ENCODE measurements at places on chromosomes 3 and 15.
A peak's percentile ranks its signal among the peaks of the same experiment; 100 is the strongest.

- DNase-seq: no peak
Measured at GRCh38 chr3:125437631-125438435, 62.7 kb upstream of the ZNF148 start.

DNA sequence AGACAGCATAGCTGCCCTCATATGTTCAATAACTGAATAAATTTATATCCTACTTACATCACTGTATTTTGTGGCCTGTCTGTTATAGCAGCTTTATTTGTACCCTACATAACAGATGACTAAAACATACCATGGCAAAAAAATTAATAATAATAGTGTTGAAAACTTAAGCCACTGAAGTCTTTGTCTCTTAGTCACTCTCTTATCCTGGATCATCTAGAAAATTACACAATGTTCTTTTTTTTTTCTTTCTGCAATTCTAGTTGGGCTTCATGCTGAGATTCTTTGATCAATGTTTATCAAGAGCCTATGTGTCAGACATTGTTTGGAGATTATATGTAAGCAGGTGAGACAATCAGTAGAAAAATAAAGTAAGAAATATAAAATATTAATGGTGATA is 519.3 kb upstream of the ARPP21 start:
- no peak for DNase-seq

DNA sequence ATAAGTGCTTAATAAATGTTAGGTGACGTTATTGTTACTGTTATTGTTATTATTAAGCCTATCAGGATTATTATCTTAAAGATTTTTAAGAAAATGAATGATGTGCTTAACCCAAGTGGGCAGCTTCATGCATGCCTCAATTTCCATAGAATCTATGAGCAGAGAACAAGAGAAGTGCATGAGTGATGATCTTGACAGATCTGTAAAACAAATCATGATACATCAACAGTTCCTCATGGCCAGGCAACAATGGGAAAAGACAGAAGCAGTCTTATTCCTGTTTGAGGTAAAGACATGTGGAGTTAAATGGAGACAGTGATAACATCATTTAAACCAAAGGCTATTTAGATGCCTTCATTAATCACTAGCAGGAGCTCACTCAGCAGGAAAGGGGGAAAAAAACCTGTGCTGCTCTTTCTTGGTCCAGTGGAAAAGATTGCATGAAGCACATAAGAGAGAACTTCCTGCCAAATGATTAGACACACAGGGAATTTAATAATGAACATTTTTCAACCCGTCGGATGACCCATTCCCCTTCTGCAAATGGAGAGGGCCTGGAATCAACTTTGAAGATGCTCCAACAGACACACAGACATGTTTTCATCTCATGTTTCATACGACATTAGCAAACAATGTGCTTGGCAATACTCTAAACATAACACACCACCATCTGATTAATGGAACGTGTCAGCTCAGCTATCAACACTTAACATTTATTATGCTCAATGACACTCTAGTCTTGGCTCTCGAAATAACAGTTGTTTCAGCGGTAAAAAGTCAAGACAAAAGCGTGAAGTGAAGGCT is 212.2 kb upstream of the LRRN1 start:
- no peak for DNase-seq

- peak; percentile 34 for DNase-seq
Measured at GRCh38 chr15:89912674-89913396, at the start of gene ARPIN. Gene ARPIN, minus strand, starts transcription at chr15:89912952. Its CDS starts 117 bp downstream, at chr15:89912835.

GRCh38 chr3:88418219-88418618 is 268.5 kb downstream of the C3orf38 start:
- no peak for DNase-seq

DNA sequence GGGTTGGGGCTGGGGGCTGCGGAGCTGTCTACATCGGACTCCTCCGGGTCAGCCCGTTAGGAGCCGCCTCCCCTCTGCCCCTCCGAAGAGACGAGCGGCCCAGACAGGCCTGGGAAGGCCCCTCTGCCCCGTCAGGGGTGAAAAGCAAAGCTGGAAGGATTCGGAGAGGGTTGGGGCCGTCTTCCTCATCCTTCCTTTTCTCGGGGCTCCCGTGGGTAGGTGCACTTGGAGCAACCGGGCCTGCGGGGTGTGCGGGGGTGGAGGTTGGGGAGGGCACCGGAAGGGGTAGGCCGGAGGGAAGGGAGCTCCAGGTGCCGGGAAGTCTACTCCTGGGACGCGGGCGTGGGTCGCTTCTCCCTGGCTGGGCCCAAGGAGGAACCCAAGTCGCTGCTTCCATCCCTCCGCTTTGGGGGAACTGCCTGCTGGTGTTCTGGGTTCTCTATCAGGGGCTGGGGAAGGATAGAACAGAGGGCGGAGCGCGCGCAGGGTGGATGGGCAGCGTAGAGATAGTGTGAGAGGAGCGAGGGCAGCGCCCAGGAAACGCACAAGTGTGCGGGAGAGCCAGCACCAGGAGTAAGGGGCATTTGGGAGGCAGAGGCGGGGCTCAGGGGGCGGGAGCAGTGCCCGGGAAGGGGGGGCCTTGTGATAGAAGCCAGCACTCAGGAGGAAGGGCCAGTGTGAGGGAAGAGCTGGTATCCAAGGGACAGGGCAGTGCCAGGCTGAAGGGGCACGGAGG is 590 bp downstream of the POLR2H start:
- DNase-seq: peak; percentile 77

DNA sequence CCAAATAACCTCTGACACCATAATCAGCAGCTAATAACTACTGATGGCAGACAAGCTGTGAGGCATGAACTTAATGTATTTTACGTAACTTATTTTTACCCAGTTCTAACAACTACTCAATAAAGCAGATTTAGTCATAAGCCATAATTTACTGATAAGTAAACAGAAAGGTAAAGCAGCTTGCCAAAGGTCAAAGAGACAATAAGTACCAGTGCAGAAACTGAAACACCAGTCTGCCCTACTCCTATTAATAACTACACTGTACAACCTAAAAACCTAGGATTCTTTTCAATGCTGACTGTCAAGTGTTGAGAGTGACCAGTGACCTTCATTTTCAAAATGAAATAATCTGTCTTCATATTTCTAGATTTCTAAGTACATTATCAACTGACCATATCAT is 152.2 kb downstream of the NR2E3 start:
- DNase-seq: peak; percentile 85

DNA sequence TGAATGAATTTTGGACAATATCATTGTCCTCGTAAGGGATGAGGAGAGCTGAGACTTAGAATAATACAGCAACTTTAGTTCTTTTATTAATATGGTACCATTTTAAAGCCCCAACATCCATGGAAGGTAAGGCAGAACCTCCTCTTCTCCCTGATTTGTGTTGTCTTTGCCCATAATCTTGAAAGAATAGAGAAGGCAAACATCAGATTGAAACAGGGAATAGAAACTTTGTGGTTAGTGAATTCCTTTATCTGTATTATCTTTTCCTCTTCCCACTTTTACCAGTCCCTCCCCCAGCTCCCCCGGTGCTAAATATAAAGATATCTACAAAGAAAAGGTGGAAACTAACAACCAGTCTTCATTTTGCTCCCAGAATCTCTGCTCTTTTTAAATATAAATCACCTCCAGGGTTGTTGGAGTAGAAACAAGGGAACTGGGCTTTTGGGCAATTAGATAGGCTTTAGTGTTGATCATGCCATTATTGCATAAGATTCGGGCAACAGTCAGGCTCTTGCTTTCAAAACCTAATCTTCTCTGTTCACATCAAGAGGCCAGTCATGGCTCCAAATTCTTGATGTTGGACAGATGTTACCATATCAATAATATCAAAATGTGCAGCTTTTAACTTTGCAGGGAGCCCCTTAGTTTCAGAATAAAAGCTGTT is 32.5 kb downstream of the ITPR1 start:
- DNase-seq: no peak

GRCh38 chr3:195077611-195078540 is 193.1 kb downstream of the XXYLT1 start:
- DNase-seq: no peak

- no peak for DNase-seq
Measured at GRCh38 chr3:144586382-144586781, 614.8 kb downstream of the DIPK2A start.
